ENCODE measurements at places on chromosomes 1 and 21.
A peak's percentile ranks its signal among the peaks of the same experiment; 100 is the strongest.

- H3K4me1 ChIP-seq, result no peaks in the 10 kb centered on the region
- H3K27ac ChIP-seq, result no peak overlapping the region
- no peak overlapping the region for H3K4me3 ChIP-seq
- no peaks in the 10 kb centered on the region for H3K27me3 ChIP-seq
- DNase-seq, result no peak
Measured at GRCh38 chr1:174898102-174898797, 101.5 kb upstream of the CACYBP start.

- H3K4me3 ChIP-seq, result no peak overlapping the region
- H3K36me3 ChIP-seq, result no peaks in the 10 kb centered on the region
- no peaks in the 10 kb centered on the region for H3K27me3 ChIP-seq
Measured at GRCh38 chr1:177360791-177361190, 190.0 kb downstream of the BRINP2 start.

DNA sequence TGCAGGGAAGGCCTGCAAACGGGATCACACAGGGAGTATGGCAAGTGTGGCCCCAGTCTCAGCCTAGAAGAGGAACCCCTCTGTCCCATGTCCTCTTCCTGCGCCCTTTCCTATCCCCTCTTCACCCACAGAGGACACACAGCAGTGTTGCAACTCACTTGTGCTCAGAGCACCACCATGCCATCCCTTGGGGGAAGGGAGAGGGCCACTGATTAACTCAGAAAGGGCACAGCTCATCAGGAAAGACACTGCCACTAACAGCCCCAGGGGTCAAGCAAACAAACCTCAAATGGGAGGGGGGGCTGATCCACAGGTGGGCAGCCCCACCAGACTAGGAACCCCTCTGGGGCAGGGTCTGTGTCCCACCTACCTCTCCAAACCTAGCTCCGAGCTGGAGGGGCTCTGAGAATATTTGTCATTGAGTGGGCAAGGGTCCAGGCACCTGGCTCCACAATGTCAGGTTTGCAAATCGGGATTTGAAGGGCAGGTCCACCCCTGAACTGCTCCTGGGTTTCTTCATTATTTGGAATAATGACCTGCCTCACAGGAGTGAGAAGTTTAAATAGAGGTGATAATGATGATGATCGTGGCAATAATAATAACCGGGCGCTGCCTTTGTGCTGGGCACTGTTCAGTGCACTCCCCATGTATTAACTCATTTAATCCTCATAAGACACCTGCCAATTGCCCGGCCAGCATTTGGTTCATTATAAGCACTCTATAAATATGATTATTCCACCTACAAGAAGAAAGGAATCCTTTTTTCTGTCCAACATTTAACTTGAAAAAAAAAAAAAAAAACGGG lies 1.0 kb downstream of the ALDH4A1 start:
- H3K36me3 ChIP-seq, result no peaks in the 10 kb centered on the region
- no peak overlapping the region for H3K27ac ChIP-seq
- no peak for DNase-seq
- H3K4me1 ChIP-seq, result peaks cover 7% of the 10 kb centered on the region

DNA sequence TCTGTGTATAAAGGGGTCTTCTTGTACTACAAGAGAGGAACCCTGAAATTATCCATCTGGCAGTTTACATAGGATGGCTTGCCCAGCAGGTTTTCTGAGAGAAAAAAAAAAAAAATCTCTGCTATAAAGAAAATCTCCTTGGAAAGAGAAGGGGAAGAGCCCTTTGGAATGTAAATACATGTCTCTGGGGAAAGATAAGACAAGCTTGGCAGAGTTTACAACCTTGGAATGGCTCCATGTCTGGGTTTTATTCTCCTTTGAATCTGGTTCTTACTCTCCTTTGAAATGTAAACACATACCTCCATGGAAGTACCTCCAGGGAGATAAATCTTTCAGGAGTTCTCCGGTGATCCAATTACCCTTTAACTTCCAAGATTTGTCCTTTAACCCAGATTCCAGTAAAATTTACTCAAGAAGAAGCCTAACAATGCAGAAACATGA lies 45.1 kb upstream of the DNAH14 start:
- no peaks in the 10 kb centered on the region for H3K36me3 ChIP-seq
- no peaks in the 10 kb centered on the region for H3K27me3 ChIP-seq
- H3K27ac ChIP-seq, result no peak overlapping the region
- H3K4me3 ChIP-seq, result no peak overlapping the region
- no peaks in the 10 kb centered on the region for H3K4me1 ChIP-seq

- no peaks in the 10 kb centered on the region for H3K27me3 ChIP-seq
- DNase-seq, result no peak
- H3K4me1 ChIP-seq, result no peaks in the 10 kb centered on the region
- no peak overlapping the region for H3K4me3 ChIP-seq
- no peak overlapping the region for H3K27ac ChIP-seq
- H3K36me3 ChIP-seq, result no peaks in the 10 kb centered on the region
Measured at GRCh38 chr1:38361566-38361965, 315.0 kb upstream of the POU3F1 start.

DNA sequence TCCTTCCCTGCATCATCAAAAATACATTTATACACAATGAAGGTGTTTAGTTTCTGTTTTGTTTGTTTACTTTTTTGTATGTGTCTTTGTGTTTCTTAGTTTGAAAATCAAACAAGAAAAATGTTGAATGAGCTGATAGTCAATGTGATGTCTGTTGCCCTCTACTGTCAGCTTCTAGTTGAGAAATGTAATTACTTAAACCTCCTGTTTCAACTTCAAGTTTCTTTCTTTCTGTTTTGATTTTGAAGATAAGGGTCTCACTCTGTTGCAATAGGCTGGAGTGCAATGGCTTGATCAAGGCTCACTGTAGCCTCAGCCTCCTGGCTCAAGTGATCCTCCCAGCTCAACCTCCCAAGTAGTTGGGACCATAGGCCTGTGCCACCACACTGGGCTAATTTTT lies 37.5 kb downstream of the SPTA1 start:
- H3K4me1 ChIP-seq, result no peaks in the 10 kb centered on the region
- no peaks in the 10 kb centered on the region for H3K36me3 ChIP-seq
- H3K4me3 ChIP-seq, result no peak overlapping the region
- no peak for DNase-seq

DNA sequence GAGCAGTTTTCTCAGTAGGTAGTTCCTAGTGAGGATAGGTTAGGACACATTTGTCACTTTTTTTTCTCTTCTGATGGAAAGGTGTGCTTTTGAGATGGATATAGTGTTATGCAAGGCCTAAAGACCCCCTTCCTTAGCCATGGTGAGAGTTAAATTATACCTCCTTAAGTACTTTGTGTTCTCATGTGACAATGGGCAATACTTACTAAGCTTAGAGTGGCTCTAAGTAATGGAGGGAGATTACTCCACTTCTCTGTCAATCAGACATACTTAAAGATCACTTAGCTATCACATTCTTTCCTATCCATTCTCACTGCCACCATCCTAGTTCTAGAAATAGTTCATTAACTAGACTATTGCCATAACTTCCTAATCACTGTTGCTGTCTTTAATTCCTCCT lies 265.6 kb downstream of the PBX1 start:
- no peaks in the 10 kb centered on the region for H3K36me3 ChIP-seq
- H3K4me1 ChIP-seq, result peaks cover 27% of the 10 kb centered on the region
- no peak for DNase-seq
- peak overlapping the region; percentile 44 for H3K27ac ChIP-seq
- H3K4me3 ChIP-seq, result no peak overlapping the region

GRCh38 chr1:154863315-154864174 lies 6.5 kb downstream of the KCNN3 start:
- H3K27me3 ChIP-seq, result no peaks in the 10 kb centered on the region
- peaks cover 6% of the 10 kb centered on the region for H3K4me1 ChIP-seq
- DNase-seq, result no peak
- no peak overlapping the region for H3K27ac ChIP-seq
- no peaks in the 10 kb centered on the region for H3K36me3 ChIP-seq

- peaks cover 6% of the 10 kb centered on the region for H3K4me1 ChIP-seq
- peak within 1 kb of the TSS; percentile 33 for H3K4me3 ChIP-seq
- no peak for DNase-seq
- H3K27ac ChIP-seq, result no peak within 1 kb of the TSS
- peaks cover 7% of the 10 kb centered on the region for H3K27me3 ChIP-seq
- no peaks in the 10 kb centered on the region for H3K36me3 ChIP-seq
Measured at GRCh38 chr1:18630511-18631495, at the start of gene PAX7. Gene PAX7, plus strand, starts transcription at chr1:18630846. Its CDS starts 758 bp downstream, at chr1:18631604.

- H3K36me3 ChIP-seq, result peaks cover 21% of the 10 kb centered on the region
- no peaks in the 10 kb centered on the region for H3K27me3 ChIP-seq
- no peak overlapping the region for H3K4me3 ChIP-seq
- peaks cover 16% of the 10 kb centered on the region for H3K4me1 ChIP-seq
Measured at GRCh38 chr1:247102381-247102780, 1.8 kb downstream of the ZNF669 start.

DNA sequence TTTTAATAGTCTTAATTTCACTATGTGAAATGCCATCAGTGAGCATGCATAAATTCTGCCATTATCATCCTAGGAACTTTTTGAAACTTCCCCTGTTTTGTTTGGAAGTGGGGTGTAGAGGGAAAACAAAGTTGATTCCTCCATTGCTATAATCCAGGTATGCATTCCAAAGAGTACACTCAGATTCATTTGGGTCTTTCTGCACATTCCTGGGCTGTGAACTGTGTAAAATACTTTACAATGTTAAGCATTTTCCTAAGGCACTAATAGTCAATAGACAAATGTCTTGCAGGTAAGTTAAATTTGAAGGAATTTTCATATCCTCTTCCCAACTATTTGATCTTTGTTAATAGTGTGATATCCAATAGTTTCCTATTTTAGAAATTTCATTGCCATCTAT lies 36.2 kb downstream of the SGIP1 start:
- no peaks in the 10 kb centered on the region for H3K27me3 ChIP-seq
- no peaks in the 10 kb centered on the region for H3K36me3 ChIP-seq
- no peak for DNase-seq
- H3K4me3 ChIP-seq, result no peak overlapping the region
- H3K27ac ChIP-seq, result peak overlapping the region; percentile 20

- no peaks in the 10 kb centered on the region for H3K36me3 ChIP-seq
- no peak overlapping the region for H3K27ac ChIP-seq
- DNase-seq, result no peak
- H3K4me1 ChIP-seq, result peaks cover 5% of the 10 kb centered on the region
Measured at GRCh38 chr1:71049951-71050598, 2.5 kb upstream of the PTGER3 start.

DNA sequence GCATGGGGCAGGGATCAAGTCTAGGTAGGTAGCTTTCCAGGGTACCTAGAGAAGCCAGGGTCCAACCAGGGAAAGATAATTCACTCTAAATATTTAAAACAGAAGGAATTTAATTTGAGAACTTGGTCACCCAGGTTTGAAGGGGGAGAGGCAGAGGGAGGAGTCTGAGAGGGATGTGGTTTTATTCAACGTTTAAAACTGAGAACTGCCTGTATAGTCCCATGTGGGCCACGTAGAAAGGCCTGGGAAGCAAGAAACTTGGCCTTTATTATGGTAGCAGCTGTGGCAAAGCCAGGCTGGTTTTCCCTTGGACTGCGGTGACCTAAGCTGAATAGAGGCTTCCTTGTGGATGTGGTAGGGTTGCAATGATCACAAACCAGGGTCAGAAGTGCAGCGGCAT lies 42.0 kb upstream of the DUSP10 start:
- no peak for DNase-seq
- no peaks in the 10 kb centered on the region for H3K27me3 ChIP-seq
- no peak overlapping the region for H3K27ac ChIP-seq
- no peaks in the 10 kb centered on the region for H3K4me1 ChIP-seq

- no peaks in the 10 kb centered on the region for H3K36me3 ChIP-seq
- DNase-seq, result no peak
- no peaks in the 10 kb centered on the region for H3K27me3 ChIP-seq
- no peak overlapping the region for H3K27ac ChIP-seq
Measured at GRCh38 chr21:45601551-45601950, 42.0 kb upstream of the PCBP3 start.

- DNase-seq, result no peak
- H3K36me3 ChIP-seq, result no peaks in the 10 kb centered on the region
- H3K27ac ChIP-seq, result no peak overlapping the region
- peaks cover under 1% of the 10 kb centered on the region for H3K4me1 ChIP-seq
- no peaks in the 10 kb centered on the region for H3K27me3 ChIP-seq
- H3K4me3 ChIP-seq, result no peak overlapping the region
Measured at GRCh38 chr1:70866542-70867264, 180.9 kb downstream of the PTGER3 start.

GRCh38 chr21:37348664-37349063 lies 17.9 kb upstream of the DYRK1A start:
- no peaks in the 10 kb centered on the region for H3K27me3 ChIP-seq
- H3K36me3 ChIP-seq, result no peaks in the 10 kb centered on the region
- no peak overlapping the region for H3K27ac ChIP-seq

DNA sequence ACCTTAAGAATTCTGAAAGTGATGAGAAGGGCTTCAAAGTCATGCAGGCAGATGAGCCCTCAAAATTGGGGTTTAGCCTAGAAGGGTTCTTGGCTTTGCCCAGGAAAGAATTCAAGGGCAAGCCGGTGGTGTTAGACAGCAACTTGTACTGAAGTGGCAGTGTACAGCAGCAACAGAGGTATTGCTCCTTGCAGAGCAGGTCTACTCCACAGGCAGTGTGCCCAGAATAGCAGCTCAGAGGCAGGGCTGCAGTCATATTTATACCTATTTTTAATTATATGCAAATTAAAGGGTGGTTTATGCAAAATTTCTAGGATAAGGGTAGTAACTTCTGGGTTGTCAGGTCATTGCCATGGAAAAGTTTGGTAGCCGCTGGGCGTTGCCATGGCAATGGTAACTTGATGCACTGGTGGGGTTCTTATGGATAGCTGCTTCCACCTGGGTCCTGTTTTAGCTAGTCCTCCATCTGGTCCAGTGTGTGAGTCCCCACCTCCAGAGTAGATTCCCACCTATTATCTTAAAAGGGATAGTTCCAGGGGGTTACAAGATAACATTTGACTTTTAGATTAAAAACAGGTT lies 57.9 kb upstream of the CR2 start:
- no peaks in the 10 kb centered on the region for H3K4me1 ChIP-seq
- DNase-seq, result no peak

DNA sequence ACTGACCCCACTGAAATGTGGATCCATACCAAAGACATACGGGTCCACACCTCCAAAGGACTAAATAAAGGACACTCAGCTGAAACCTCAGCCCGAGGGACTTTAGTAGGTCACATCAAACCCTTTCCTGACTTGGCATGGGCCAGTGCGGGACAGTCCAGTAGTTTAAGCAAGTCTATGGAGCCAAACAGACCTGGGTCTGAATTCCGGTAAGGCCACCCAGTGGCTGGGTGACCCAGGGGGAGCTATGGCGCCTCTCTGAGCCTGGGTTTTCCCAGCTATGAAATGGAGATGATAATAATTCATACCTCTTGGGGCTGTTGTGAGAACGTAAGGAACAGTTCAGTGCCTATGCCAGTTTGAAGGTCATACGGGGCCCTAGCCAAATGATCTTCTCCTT lies 36.2 kb upstream of the ZBTB40 start:
- DNase-seq, result no peak
- H3K4me3 ChIP-seq, result no peak overlapping the region
- no peaks in the 10 kb centered on the region for H3K36me3 ChIP-seq
- no peaks in the 10 kb centered on the region for H3K27me3 ChIP-seq
- no peaks in the 10 kb centered on the region for H3K4me1 ChIP-seq

- no peaks in the 10 kb centered on the region for H3K27me3 ChIP-seq
- H3K36me3 ChIP-seq, result no peaks in the 10 kb centered on the region
- peaks cover 14% of the 10 kb centered on the region for H3K4me1 ChIP-seq
Measured at GRCh38 chr1:107786203-107786845, 178.7 kb downstream of the VAV3 start.

- H3K4me3 ChIP-seq, result peak overlapping the region; percentile 86
- no peak for DNase-seq
- peaks cover 10% of the 10 kb centered on the region for H3K4me1 ChIP-seq
Measured at GRCh38 chr1:46197560-46197963, 672 bp downstream of the POMGNT1 start.

GRCh38 chr1:87981386-87981785 lies 652.7 kb downstream of the LMO4 start:
- H3K36me3 ChIP-seq, result no peaks in the 10 kb centered on the region
- no peaks in the 10 kb centered on the region for H3K27me3 ChIP-seq
- DNase-seq, result no peak
- no peak overlapping the region for H3K27ac ChIP-seq
